MCF 10A (cell line): ENCODE measurements at places on chromosomes 4 and X. TPM values are rescaled to one million over a fixed set of nuclear protein-coding genes. Genes with fewer than 3 reads are reported as not detected.

- no peaks in the 10 kb centered on the region for H3K4me1 ChIP-seq
- no peaks in the 10 kb centered on the region for H3K36me3 ChIP-seq
- no peak for DNase-seq
Measured at GRCh38 chr4:81541161-81541945, 69.6 kb upstream of the RASGEF1B start.

DNA sequence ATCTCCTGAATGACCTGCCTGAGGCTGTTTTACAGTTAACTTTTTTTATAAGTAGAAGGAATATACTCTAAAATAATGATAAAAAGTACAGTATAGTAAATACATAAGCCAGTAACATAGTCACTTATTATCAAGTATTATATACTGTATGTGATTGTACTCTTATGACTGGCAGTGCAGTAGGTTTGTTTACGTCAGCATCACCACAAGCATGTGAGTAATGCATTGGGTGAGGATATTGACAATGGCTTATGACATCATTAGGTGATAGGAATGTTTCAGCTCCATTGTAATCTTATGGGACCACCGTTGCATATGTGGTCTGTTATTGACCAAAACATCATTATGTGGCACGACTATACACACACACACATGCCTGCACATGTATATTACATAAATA lies 20.5 kb downstream of the NUDT9 start:
- H3K36me3 ChIP-seq, result peaks cover 57% of the 10 kb centered on the region
- H3K4me3 ChIP-seq, result no peak overlapping the region
- H3K27me3 ChIP-seq, result no peaks in the 10 kb centered on the region
- no peak for DNase-seq
- no peaks in the 10 kb centered on the region for H3K4me1 ChIP-seq
- no peak overlapping the region for H3K27ac ChIP-seq

DNA sequence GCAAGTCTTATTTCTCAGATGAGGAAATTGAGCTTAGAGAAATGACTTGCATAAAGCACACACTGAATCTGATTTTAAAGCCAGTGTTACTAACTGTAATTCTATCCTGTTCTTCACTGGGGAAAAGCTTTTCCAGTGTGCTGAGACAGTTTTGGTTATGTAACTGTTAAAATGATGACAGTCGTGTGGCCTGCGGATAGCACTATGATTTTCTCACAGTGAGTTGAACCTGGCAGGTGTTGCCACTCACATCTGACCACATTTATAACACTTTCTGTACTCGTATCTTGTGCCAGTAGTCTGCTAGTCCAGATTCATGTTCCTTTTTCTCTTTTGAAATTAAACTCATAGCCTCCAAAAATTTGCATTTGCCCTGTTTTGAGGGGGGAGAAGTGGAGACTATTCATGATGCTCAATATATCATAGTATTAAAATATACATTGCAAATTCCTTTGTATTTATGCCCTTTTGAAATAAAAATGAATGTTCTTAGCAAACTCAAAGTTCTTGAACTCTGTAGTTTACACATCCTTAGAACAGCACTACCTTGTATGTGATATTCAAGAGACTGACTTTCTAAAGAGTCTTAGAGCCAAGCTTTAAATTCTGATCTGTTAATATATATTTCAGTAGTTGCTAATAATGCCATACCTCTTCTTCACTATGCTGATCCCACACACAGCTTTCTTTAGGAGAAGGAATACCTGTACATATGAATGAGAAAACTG lies 132.3 kb downstream of the PDLIM5 start:
- H3K4me3 ChIP-seq, result no peak overlapping the region
- peaks cover 36% of the 10 kb centered on the region for H3K36me3 ChIP-seq
- H3K4me1 ChIP-seq, result peaks cover 6% of the 10 kb centered on the region
- no peak for DNase-seq
- no peaks in the 10 kb centered on the region for H3K27me3 ChIP-seq

GRCh38 chr4:174763454-174764104 lies 65.5 kb downstream of the GLRA3 start:
- DNase-seq, result no peak
- no peaks in the 10 kb centered on the region for H3K36me3 ChIP-seq
- no peaks in the 10 kb centered on the region for H3K4me1 ChIP-seq
- H3K27ac ChIP-seq, result no peak overlapping the region

- peak; percentile 24 for DNase-seq
- no peaks in the 10 kb centered on the region for H3K27me3 ChIP-seq
- no peaks in the 10 kb centered on the region for H3K36me3 ChIP-seq
- peaks cover 35% of the 10 kb centered on the region for H3K4me1 ChIP-seq
- no peak overlapping the region for H3K4me3 ChIP-seq
Measured at GRCh38 chr4:152454398-152455011, 81.4 kb downstream of the FBXW7 start.

GRCh38 chr4:26574563-26574962 lies 9.3 kb upstream of the TBC1D19 start:
- DNase-seq, result no peak
- no peak overlapping the region for H3K4me3 ChIP-seq
- H3K36me3 ChIP-seq, result no peaks in the 10 kb centered on the region
- no peak overlapping the region for H3K27ac ChIP-seq
- H3K4me1 ChIP-seq, result no peaks in the 10 kb centered on the region
- H3K27me3 ChIP-seq, result no peaks in the 10 kb centered on the region

- peaks cover 24% of the 10 kb centered on the region for H3K4me1 ChIP-seq
- DNase-seq, result peak; percentile 70
- H3K36me3 ChIP-seq, result no peaks in the 10 kb centered on the region
- peak overlapping the region; percentile 74 for H3K27ac ChIP-seq
Measured at GRCh38 chr4:57405359-57405758, 295.2 kb upstream of the IGFBP7 start.

DNA sequence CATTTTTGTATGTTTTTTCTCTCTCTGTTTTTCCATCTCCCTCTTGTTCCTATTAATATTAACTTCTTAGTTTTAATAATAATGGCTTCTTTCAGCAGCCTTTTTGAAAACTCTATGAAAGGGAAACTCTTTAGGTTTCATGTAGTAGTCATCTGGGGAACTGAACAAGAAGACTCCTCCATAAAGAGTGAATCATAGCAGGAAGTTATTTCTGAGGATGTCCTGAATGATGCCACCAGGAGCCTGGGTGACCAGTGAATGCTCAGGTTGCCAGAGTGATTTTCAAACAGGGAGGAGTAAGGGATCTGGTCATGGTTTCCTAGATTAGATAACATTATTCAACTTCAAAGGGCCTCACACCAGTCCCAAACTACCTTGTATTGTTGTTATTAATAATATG lies 212.8 kb upstream of the PDE5A start:
- no peak for DNase-seq
- H3K27me3 ChIP-seq, result no peaks in the 10 kb centered on the region
- H3K4me1 ChIP-seq, result no peaks in the 10 kb centered on the region
- no peaks in the 10 kb centered on the region for H3K36me3 ChIP-seq
- H3K27ac ChIP-seq, result no peak overlapping the region

- no peaks in the 10 kb centered on the region for H3K27me3 ChIP-seq
- no peak overlapping the region for H3K27ac ChIP-seq
- no peak overlapping the region for H3K4me3 ChIP-seq
- no peaks in the 10 kb centered on the region for H3K36me3 ChIP-seq
- DNase-seq, result peak; percentile 35
Measured at GRCh38 chr4:41815473-41815872, 66.9 kb upstream of the PHOX2B start.

GRCh38 chr4:155426953-155427352 lies 50.2 kb upstream of the MAP9 start:
- H3K4me3 ChIP-seq, result no peak overlapping the region
- no peaks in the 10 kb centered on the region for H3K27me3 ChIP-seq
- H3K4me1 ChIP-seq, result no peaks in the 10 kb centered on the region
- no peak overlapping the region for H3K27ac ChIP-seq

- no peaks in the 10 kb centered on the region for H3K27me3 ChIP-seq
- no peak overlapping the region for H3K27ac ChIP-seq
- peaks cover 78% of the 10 kb centered on the region for H3K36me3 ChIP-seq
- DNase-seq, result no peak
Measured at GRCh38 chrX:13755254-13755653, 20.7 kb downstream of the OFD1 start.

GRCh38 chr4:59537246-59537886 lies 1662.8 kb upstream of the ADGRL3 start:
- DNase-seq, result peak; percentile 26
- peaks cover 9% of the 10 kb centered on the region for H3K4me1 ChIP-seq
- no peaks in the 10 kb centered on the region for H3K27me3 ChIP-seq
- H3K4me3 ChIP-seq, result peak overlapping the region; percentile 50
- H3K36me3 ChIP-seq, result no peaks in the 10 kb centered on the region

DNA sequence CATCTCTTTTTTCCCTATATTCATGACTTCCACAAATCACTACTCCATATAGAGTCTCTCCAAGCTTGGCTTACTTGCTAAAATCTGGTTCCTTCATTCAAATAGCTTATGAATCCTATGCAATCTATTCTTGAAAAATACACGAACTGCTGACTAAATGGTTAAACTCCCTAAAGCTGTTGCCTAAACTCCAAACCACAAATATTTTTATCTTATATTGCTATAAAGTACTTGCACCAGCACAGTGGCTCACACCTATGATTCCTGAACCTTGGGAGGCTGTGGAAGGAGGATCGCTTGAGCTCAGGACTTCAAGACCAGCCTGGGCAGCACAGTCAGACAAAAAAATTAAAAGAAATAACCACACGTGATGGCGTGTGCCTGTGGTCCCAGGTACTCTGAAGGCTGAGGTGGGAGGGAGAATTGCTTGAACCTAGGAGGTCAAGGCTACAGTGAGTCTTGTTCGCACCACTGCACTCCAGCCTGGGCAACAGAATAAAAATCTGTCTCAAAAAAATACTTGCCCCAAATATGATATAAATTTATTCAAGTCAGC lies 2.2 kb downstream of the FBXO8 start:
- H3K4me1 ChIP-seq, result peaks cover 30% of the 10 kb centered on the region
- peak overlapping the region; percentile 98 for H3K27ac ChIP-seq
- H3K36me3 ChIP-seq, result peaks cover 8% of the 10 kb centered on the region

GRCh38 chrX:15675490-15675921 lies 10.9 kb upstream of the CLTRN start:
- no peak overlapping the region for H3K4me3 ChIP-seq
- H3K27ac ChIP-seq, result no peak overlapping the region
- H3K27me3 ChIP-seq, result peaks cover 13% of the 10 kb centered on the region
- peaks cover 11% of the 10 kb centered on the region for H3K36me3 ChIP-seq

DNA sequence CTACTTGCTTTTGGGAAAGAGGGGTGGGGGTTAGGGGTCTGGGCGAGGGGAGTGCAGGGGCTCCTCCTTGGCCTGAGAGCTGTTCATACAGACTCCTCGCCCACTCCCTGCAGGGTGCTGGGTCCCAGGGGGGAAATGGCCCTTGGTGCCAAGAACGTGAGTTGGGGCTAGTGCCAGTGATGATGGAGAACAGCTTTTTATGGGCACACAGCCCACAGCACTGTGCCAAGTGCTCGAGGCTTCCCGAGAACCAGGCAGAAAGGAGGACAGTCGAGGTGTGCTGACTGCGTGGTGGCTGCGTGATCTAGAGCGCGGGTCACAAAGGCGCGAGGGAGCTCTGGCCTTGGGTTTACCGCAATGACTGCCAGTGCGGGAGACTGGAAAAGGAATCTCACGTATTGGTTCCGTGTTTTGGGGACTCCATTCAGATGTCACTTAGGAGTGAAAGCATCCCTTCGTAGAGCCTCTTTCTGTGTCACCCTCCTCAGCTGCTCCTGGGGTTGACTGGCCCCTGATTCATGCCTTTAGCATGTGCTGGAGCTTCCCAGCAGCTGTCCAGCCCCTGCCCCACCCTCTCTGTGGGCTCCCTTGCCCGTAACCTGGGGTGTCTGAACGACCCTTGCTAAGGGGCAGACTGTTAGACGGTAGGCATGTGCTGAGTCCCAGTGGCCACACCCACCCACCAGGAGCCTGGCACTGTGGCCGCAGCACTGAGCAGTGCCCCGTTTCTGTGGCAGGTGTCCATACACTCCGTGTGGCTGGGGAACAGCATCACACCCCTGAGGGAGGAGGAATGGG lies 20.9 kb upstream of the MSANTD1 start:
- no peaks in the 10 kb centered on the region for H3K27me3 ChIP-seq
- H3K4me1 ChIP-seq, result no peaks in the 10 kb centered on the region
- H3K36me3 ChIP-seq, result peaks cover 48% of the 10 kb centered on the region
- DNase-seq, result no peak
- no peak overlapping the region for H3K27ac ChIP-seq

DNA sequence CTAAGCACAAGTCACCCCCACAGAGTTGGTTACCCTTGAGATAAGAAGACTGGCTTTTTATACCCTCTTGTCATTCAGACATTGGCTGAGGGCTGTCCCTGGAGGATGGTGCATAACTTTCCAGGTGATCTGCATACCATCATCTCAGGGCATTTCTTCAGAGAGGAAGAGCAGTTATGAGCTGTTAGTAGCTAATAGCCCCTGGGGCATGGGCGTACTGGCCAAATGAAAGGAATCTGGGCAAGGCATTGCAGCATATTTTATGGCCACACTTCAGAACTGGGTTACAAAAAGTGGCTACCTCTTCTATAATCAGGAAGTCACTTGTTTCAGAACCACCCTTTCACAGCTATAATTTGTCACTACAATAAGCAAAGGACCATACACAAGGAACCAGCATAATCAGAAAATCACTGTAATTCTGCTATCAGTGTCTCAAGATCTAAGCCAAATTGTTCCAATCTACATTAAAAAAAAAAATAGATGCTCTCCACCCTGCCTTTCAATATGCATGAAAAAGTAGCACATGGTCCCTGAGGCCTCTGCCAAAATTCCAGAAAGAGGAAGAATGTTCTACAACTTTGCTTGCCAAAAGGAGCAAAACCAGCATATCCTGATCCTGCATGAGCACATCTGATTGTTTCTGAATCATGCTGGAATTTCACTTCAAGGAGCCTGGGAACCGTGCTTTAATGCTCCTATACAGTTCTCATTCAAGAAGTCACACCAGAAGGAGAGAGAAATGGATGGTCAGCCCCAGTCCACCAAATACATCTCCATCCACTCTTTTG lies 92.0 kb downstream of the TMEM144 start:
- peaks cover 42% of the 10 kb centered on the region for H3K4me1 ChIP-seq
- H3K4me3 ChIP-seq, result no peak overlapping the region
- H3K27ac ChIP-seq, result peak overlapping the region; percentile 84
- H3K36me3 ChIP-seq, result no peaks in the 10 kb centered on the region
- no peaks in the 10 kb centered on the region for H3K27me3 ChIP-seq
- peak; percentile 69 for DNase-seq

DNA sequence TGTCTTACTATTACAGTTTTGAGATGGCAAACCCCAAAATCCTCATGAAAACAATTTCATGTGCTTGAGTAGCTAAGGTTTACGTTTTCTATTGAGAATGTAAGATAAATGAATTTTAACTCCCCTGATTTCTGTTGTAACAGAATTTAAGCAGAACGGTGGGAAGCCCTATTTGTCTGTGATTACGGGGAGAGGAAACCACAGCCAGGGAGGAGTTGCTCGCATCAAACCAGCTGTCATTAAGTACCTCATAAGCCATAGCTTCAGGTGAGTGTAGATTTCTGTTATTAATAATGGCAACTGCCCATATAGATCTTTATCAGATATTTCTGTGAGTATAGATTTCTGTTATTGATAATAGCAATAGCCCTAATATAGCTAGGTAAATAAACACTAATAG lies 44.2 kb upstream of the RHOH start:
- H3K27me3 ChIP-seq, result no peaks in the 10 kb centered on the region
- DNase-seq, result no peak
- no peak overlapping the region for H3K4me3 ChIP-seq
- no peaks in the 10 kb centered on the region for H3K4me1 ChIP-seq

Gene DMRTC1B
- not detected in 2 replicates for total RNA-seq

Gene ZFX
- 69.6 and 72.3 TPM in 2 replicates for total RNA-seq

Gene ARMCX1
- total RNA-seq, result not detected in 2 replicates

Gene GLRB
- total RNA-seq, result 5.9 and 7.1 TPM in 2 replicates

Gene SLC2A9
- 22.5 and 33.3 TPM in 2 replicates for total RNA-seq

Gene NXF2B
- not detected in 2 replicates for total RNA-seq

Gene KIT
- total RNA-seq, result not detected in 2 replicates

Gene ANTXR2
- total RNA-seq, result 31.0 and 45.1 TPM in 2 replicates

Gene SSX2
- total RNA-seq, result not detected in 2 replicates

Gene ADRA2C
- 0.28 and 0.32 TPM in 2 replicates for total RNA-seq

Gene PABPC5
- total RNA-seq, result not detected in 2 replicates

Gene CXCL3
- total RNA-seq, result 9.2 and 9.8 TPM in 2 replicates
